CD4-positive, alpha-beta T cell treated with Interleukin-4 for 1 hour (primary cell): ENCODE measurements at places on chromosomes 6 and 20.

DNA sequence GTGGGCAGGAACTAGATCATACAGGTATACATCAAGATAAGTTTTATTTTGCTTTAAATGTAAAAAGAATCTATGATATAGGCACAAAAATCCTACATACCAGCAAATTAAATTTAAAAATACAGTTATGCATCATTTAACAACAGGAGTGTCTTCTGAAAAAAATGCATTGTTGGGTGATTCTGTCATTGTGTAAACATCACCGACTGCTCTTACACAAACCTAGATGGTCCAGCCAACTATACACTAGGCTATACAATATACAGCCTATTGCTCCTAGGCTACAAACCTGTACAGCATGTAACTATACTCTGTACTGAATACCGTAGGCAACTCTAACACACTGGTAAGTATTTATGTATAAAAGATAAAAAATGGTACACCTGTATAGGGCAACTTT, 139.4 kb downstream of the RNGTT start:
- no peak for DNase-seq

DNA sequence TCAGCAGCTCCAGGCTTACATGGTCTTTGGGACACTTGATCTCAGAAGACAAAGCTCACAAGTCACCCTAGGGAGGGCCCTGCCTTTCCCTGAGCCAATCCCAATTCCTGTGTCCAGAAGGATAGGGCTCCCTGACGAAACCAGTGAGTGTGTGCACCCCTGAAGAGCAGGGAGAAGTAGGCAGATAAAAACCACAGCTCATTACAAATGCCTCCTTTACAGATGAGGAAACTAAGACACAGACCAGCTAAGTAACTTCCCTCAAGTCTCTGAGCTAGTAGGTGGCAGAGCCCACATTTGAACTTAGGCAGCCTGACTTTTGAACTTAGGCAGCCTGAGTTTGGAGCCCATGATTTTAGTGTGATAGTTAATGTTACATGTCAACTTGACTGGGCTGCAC, 6.7 kb upstream of the ZFAND3 start:
- DNase-seq, result no peak

GRCh38 chr6:2853769-2854395, 12.2 kb upstream of the SERPINB1 start:
- DNase-seq, result peak; percentile 85

GRCh38 chr6:113067612-113068275, 720.6 kb downstream of the RFPL4B start:
- DNase-seq, result no peak

DNA sequence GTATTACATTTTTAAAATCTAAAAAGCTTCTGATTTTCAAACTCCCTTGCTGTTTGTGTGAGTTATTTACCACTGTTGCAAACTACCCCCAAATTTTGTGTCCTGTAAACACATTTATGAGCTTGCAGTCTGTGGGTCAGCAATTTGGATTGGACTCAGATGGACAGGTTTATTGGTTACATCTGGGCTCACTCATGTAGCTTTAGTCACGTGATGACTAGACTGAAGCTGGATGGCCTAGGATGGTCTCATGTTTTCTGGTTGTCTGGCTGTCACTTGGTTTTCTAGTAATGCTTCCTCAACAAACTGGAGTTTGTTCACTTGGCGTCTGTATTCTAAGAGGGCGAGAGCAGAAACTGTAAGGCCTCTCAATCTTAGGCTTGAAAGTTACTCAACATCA, 12.2 kb upstream of the C6orf58 start:
- DNase-seq, result no peak

DNA sequence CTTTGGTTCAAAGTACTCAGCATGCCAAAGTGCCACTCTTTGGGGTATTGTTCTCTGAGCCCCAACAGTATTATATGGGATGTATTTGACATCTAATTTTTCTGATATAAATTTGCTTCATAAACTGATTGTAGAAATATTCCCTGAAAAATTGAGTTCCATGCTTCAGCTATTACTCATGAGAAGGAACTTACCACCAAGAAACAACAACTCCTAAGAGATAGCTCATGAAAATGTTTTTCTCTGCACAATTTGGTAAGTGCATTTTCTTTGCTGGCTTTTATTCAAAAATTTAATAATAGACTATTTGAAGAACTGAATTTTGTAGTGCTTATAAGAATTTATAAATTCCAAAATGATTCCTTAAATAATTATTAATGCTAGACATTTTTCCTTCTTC, 12.8 kb upstream of the TPD52L1 start:
- no peak for DNase-seq

- DNase-seq, result no peak
Observed at GRCh38 chr20:3473944-3474343, 3.1 kb downstream of the ATRN start.

GRCh38 chr6:156260815-156261214, 516.4 kb upstream of the ARID1B start:
- DNase-seq, result no peak

DNA sequence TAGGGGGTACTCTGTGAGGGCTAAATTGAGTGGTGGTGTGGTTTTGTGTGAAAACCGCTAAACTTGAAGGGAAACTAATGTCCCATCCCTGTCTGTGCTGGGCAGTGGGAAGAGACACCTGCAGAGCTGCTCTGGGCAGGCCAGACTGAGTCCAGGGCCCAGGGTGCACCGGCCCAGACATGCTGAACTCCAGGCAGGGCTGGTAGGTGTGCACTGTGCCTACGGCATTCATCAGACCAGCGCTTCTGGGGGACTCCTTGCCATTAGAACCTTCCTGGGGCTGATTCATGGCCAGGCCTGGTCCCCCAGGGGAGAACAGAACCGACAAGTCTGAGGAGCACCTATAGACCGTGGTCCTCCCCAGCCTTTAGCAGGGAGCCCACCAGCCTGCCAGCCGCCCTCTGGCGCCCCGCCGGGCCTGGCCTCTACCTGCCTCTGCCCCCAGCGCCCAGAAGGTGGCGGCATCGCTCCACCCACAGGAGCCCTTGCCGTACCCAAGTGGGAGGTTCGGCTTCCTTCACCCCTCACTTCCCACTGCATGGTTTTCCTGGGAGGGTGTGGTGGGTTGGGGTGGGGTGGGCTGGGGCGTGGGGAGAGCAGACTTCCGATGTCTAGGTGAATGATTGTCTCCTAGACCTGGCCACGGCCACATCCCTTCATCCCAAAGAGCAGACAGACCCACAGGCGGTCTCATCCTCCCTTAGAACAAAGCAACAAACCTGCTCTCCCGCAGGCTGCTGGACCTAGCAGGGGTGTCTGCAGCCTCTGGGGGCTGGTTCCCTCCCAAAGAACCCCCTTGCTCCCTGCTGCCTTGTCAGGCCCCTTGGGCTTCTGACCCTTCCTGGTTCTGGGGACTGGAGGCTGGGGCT, 15.5 kb downstream of the CCDC167 start:
- DNase-seq, result peak; percentile 74
